Left lung (tissue), 14 donors: ENCODE measurements at places on chromosomes 5 and 9. TPM values are rescaled to one million over a fixed set of nuclear protein-coding genes. Genes with fewer than 3 reads are reported as not detected.

DNA sequence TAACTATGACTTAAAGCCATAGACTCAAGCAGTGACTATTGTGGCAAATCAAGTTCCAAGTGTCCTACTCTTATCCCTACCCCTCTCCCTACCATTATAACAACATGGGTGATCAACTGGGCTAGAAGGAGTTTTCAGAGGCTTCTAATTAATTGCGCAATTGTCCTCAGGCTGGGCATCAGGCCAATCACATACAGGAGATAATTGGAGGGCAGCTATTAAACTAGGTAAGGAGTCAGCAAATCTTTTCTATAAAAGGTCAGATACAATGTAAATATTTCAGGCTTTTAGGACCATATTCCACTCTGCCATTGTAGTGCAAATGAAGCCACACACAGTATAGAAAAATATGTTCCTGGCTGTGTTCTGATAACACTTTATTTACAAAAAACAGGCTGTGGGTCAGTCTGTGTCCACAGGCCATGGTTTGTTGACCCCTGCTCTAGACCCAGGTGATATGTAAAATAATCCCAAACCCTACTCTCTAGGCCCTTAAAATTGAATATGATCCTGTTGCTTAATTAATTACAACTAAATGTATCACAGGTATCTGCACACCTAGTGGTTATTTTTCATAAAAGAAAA lies 141.4 kb upstream of the PIK3R1 start:
- H3K27me3 ChIP-seq, result no peaks in the 10 kb centered on the region
- no peaks in the 10 kb centered on the region for H3K36me3 ChIP-seq
- no peaks in the 10 kb centered on the region for H3K4me1 ChIP-seq
- DNase-seq, result no peak
- no peak overlapping the region for H3K4me3 ChIP-seq
- no peak overlapping the region for H3K27ac ChIP-seq

GRCh38 chr9:77547106-77547730 lies 100.9 kb downstream of the GNA14 start:
- no peaks in the 10 kb centered on the region for H3K36me3 ChIP-seq
- H3K27ac ChIP-seq, result no peak overlapping the region
- no peak overlapping the region for H3K4me3 ChIP-seq

SPINK7 gene
- total RNA-seq, result not detected

SLC6A3 gene
- 0.10 TPM for total RNA-seq

ANXA1 gene
- total RNA-seq, result 563 TPM

- no peaks in the 10 kb centered on the region for H3K36me3 ChIP-seq
- no peak for DNase-seq
- no peak overlapping the region for H3K4me3 ChIP-seq
Measured at GRCh38 chr5:31894141-31894540, 255.2 kb downstream of the PDZD2 start.

DNA sequence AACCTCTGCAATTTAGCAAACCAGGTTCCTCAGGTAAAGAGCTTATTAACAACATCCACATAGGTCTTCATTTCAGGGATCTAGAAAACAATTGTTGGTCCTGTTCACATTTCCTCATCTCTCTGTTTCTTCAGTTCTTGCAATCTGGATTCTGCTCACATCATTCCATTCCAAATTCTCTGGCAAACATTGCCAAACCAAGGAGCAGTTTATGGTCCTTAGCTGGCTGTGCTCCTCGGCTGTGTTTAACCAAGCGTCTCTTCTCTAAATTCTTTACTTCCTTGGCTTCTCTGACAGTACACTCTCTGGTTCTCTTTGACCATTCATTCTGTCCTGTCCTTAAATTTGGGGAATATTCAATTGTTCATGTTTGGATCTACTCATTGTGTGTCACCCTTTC lies 65.8 kb upstream of the RANBP3L start:
- H3K4me1 ChIP-seq, result no peaks in the 10 kb centered on the region
- peak overlapping the region; percentile 2 for H3K27ac ChIP-seq
